Non-pigmented ciliary epithelial cell (primary cell): ENCODE measurements at places on chromosomes 3 and 15.

DNA sequence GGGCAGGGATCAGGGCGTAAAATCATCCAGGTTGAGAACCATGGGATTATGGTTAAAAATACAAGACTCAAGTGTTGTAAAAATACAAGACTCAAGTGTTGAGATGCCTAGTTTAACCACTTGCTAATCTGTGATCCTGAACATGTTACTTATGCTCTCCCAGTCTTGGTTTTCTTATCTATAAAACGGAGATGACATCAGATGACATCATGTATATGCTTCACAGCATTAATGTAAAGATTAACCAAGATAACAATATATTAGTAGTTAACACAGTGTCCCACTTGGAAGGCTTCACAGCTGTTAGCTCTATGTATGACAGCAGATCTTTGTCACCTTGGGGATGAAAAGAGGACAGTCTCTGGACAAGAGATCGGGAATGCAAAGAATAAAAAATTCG lies 96.2 kb downstream of the PRICKLE2 start:
- DNase-seq: no peak

GRCh38 chr3:97872525-97873042 lies 50.8 kb downstream of the CRYBG3 start:
- DNase-seq: no peak

- DNase-seq: peak; percentile 46
Observed at GRCh38 chr3:47096959-47097358, 67.0 kb downstream of the SETD2 start.

DNA sequence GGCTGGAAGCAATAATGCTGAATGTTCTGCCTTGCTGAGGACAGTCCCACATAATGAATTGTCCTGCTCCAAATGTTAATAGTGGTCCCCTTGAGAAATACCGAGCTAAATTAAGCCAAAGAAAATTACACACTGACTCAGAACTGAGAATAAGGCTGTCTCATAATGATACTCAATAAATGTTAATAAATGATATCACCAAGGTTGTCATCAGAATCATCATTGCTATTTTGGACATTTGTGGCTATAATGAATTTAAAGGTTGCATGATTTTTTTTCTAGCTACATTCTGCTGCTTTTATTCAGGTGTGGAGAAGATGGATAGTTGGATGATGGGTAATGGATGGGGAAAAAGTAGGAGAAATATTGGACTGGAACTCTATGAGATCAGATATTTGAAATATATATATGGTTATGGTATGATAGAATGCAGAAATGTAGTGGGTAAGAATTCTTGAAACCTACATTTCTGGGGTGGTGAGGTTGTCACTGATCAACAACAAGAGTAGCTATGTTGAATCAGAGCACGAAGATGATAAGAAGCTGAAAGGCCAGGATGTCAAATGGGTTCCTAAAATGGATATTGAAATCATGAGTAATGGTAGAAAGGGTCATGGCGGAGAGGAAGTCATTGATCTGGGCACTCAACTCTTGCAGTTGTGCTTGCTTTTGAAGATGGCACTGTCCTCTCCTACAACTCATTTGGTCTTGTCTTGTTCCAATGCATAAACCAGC lies 12.8 kb downstream of the CHST2 start:
- no peak for DNase-seq

DNA sequence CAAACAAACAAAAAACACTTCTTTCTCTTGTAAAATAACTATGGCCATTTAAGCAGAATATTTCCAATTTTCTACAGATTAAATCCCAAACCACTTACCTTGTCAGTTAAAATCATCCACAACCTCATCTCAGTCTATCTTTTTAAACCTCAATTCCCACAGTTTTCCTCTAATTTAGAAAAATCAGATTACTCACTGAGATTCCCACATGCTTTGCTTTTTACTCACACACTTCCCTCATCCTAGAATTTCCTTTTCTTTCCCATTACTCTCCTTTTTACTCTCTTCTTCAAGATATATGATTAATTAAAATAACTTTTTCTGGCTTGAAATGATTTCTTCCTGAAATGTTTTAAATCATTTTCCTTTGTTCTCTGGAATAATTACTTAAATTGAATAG lies 790.7 kb downstream of the ROBO1 start:
- DNase-seq: no peak

GRCh38 chr3:51930439-51930838 lies 11.3 kb downstream of the RRP9 start:
- no peak for DNase-seq

DNA sequence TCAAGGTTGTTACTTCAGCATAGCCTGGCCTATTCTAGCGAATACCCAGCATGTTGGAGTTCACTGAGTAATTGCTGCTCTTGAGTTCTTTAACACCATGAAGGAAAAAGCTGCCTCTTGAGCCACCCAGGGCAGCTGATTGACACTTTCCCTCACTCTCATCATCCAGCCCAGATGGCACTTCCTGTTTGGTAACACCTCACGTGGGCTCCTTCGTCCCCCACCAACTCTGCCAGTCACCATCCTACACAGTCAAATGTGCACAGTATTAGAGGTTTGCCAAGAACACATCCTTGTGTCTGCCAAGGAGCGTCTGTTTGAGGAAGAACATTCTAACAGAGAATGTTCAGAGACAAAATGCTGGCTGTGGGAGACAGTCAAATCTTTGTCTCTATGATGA lies 266.3 kb downstream of the RPLP1 start:
- no peak for DNase-seq

GRCh38 chr3:38843898-38844297 lies 27.9 kb upstream of the SCN10A start:
- DNase-seq: peak; percentile 42

- no peak for DNase-seq
Observed at GRCh38 chr3:65878831-65879230, 159.9 kb downstream of the MAGI1 start.
